ENCODE measurements at places on chromosomes 11 and 22.

DNA sequence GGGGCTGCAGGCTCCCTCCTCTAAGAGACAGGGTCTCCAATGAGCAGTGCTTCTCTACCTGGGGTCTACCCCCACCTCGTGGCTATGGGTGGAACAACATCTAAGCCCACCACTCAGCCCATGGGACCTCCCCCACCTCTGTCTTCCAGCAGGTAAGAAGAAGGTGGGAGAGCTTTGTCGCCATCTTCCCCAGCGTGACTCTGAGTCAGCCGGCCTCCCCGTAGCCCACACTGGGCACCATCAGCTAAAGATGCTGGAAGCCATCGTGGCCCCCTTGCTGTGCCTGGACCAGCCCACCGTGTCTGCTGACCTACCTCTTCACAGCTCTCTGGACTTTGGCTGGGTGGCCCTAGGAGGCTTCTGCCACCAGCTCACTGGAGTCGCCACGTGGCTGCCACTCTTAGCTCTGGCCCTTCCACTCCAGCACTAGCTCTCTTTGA lies 944 bp downstream of the C11orf86 start:
- no peak for DNase-seq

- no peak for DNase-seq
Observed at GRCh38 chr11:122093731-122094275, 22.2 kb downstream of the BLID start.

- peak; percentile 45 for DNase-seq
Observed at GRCh38 chr22:49972163-49973017, 11.8 kb downstream of the PIM3 start.

- DNase-seq: no peak
Observed at GRCh38 chr11:85184721-85185120, 442.4 kb downstream of the DLG2 start.

- no peak for DNase-seq
Observed at GRCh38 chr11:1351278-1351937, 38.3 kb upstream of the BRSK2 start.

DNA sequence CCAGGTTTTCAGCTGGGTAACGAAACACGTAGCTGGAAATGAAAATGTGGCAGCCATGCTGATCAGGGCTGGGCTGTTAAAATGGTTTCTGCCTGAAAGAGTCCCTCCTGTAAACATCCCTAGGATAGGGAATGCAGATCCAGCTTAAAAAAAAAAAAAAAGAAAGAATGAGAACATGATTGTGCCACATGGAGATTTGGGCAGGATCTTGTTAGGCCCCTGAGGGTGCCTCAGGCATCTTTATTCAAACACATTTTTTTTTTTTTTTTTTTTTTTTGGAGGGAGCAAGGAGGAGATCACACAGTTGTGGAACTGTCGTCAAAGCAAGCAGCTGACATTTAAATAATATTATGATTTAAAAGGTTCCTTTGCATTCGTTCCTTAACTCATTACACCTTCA lies 900.3 kb downstream of the OPCML start:
- no peak for DNase-seq

GRCh38 chr11:27701355-27702105 lies 1.3 kb upstream of the BDNF start:
- DNase-seq: peak; percentile 48

GRCh38 chr22:50170453-50171318 lies at the start of gene PANX2:
PANX2 (plus strand) TSS chr22:50170731; CDS start chr22:50170731, 0 bp downstream.
- DNase-seq: peak; percentile 34

DNA sequence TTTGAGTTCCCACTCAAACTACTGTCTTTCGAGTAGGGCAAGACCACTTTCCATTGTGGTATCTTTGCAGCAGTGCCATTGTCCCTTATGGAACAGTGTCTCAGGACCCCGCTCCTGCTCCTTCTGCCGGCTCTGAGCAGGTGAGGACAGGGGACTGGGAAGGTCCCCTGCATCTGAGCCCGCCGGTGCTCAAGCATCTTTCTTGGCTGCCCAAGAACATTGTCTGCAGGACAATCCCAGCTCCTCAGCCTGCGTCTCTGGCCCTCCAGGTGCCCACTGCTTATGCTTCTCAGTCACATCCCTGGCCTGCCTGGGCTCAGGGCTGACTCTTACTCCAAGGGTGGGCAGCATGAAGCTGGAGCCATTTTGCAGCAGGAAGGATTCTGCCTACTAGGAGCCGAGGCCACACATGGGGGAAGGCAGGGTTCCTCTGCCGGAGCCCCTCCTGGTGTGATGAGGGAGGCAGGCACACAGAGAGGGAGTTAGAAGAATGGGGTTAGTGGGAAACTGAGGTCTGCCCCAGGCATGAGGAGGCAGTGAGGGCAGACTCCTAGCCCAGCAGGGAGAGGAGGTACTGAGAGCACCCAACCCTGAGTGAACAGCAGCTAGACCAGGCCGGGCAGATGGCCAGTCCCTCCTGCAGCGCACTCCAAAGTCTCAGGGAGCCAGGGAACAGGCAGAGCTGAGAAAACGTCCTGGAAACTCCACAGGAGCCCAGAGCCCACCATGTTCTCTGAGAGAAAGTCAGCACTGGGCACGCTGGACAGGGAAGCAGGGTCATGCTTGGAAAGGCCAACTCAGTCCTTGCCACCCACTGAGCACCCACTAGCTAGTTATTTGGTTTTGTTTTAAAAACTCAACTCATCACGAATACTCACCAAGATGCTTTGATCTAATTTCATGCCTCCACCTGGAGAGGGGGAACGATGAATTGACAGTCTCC lies 7.5 kb upstream of the PPARA start:
- DNase-seq: peak; percentile 73

- DNase-seq: peak; percentile 61
Observed at GRCh38 chr11:62664405-62665074, 470 bp downstream of the C11orf98 start.

- peak; percentile 88 for DNase-seq
Observed at GRCh38 chr11:67545280-67545679, 22.0 kb upstream of the CABP2 start.

DNA sequence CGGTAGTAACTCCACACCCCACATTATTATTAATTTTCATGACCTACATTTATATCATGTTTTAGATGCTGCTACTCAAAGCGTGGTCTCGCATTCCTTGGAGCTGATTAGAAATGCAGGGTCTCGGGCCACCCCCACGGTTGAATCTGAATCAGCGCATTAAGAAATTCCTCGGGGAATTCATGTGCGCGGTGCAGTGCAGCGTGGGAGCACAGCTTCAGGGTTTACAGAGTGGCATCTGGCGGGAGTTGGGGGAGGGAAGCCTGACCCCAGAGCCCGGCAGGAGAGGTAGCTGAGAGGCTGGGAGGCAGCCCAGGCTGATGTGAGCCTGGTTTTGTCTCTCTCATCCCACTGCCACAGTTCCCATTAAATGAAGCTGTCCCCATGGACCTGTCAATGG lies 48.1 kb upstream of the DAGLA start:
- no peak for DNase-seq

DNA sequence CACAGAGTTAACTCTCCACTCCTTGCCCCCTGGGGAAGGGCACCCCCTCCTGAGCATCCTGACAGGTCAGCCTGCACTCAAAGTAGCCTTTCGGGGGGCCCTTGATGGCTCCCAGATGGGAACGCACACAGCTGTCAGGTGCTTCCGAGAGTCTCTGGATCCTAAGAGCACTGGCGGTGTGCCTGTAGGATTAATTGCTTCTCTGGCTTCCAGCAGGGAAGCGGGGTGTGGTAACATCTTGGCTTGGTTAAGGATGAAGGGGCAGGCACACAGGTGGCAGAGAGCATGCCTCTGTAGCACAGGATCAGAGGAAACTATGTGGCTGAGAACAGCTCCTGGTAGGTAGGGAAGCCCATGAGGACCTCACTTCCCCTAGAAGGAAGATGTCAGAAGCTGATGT lies 199.8 kb downstream of the MIAT start:
- DNase-seq: no peak

GRCh38 chr22:19199479-19199878 lies 20.9 kb upstream of the SLC25A1 start:
- DNase-seq: no peak

DNA sequence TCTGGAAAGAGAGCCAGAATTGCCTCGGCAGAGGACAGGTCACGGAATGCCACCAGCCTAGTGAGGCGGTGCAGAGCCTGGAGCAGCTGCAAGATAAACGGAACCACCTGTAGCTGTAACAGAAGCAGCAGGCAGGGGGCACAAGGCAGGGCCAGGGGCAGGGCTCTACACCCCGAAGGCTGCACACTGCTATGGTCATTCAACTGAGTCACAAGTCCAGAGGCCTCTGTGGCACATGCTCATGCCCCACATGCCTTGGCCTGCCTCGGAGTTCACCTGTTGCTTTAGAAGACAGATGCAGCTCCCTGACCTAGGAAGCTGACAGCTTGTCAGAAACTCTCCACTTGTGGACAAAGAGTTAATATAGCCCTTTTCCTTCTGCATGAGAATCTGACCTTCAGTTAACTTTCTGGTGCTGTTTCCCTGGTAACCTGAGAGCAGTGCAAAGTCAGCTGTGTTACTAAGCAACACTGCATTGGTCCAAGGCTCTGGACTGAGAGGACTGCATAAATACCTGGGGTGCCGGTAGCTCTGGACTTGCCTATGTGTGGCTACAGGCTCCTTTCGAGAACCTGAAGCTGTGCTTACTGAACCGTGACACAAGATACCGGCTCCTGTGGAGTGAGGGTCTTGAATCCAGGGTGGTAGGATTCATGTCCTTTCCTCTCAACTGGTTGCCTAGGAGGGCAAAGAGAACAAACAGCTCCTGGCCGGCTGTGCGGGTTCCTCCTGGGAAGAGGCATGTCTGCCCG lies 10.5 kb downstream of the COMMD9 start:
- peak; percentile 38 for DNase-seq

DNA sequence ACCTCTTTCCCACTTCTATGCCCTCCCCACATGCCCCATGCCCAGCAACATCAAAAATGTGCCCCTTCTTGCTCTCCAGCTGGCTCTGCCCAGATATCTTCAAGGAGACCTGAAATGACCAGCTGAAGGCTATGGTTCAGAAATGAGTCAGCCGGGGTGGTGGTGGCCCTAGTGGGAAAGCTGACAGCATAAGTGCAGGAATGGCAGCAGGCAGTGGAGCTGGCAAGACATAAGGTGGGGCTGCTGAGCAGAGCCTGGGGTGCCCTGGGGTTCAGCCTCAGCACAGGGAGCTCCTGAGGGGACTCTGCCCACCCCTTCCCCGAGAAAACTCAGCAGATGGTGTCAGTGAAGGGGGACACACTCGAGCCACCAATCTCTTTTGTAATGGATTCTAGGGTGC lies 593.4 kb downstream of the BUD13 start:
- DNase-seq: no peak

GRCh38 chr11:19777377-19778102 lies 64.9 kb downstream of the NAV2 start:
- no peak for DNase-seq

DNA sequence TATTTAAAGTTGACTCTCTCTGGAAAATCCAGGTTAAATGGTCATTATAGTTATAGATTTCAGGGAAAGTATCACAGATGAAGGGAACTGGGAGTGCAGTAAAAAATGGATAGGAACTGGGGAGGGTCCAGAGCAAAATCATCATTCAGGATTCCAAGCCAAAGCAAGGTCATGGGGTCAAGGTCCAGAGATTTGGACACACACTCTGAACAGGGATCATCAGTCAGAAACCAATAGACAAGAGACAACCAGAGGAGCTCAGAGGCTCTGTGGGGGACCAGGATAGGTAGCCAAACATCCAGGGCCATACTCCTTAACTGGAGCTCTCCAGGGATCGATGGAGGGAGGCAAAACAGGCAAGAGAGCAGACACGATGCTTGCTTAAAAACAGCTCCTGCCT lies 27.3 kb upstream of the PSMA1 start:
- DNase-seq: no peak

- no peak for DNase-seq
Observed at GRCh38 chr22:23745791-23746190, 5.1 kb downstream of the ZNF70 start.

DNA sequence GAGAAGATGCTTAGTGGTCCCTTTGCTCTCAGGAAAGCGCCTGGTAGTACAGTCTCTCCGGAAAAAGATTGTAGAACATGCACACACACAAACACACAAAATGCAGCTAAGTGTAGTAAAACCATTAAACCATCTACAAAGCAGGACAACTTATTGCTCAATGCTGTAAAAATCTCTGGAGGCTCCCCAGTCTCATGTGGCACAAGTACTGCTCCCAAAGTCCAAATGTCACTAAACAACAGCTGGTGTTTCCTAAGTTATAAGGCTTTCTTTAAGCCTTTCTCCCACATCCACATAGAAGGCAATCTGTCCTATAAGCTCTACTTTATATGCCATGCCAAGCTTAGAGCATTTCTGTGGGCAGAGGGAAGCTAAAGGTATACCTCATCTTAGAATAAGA lies 32.9 kb downstream of the CDON start:
- no peak for DNase-seq

- no peak for DNase-seq
Observed at GRCh38 chr11:18749681-18750319, 23.8 kb upstream of the IGSF22 start.

DNA sequence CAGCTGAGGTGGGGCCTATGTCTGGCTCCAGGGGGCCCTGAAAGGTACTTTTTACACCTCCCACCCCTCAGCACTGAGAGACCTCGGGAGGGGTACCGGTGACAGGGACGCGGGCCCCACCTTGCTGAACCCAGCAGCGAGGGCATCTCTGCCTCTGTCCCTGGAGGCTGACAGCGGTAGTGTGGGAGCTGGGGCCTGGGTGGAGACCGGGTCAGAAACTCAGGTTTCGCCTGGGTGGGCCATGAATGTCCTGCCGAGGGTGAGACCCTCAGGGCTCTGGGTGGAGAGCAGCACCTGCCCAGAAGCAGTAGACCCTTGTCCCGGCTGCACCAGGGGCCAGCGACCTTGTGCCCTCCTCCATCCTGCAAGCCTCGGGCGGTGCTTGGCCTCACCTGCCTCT lies 22.2 kb downstream of the PTDSS2 start:
- no peak for DNase-seq

DNA sequence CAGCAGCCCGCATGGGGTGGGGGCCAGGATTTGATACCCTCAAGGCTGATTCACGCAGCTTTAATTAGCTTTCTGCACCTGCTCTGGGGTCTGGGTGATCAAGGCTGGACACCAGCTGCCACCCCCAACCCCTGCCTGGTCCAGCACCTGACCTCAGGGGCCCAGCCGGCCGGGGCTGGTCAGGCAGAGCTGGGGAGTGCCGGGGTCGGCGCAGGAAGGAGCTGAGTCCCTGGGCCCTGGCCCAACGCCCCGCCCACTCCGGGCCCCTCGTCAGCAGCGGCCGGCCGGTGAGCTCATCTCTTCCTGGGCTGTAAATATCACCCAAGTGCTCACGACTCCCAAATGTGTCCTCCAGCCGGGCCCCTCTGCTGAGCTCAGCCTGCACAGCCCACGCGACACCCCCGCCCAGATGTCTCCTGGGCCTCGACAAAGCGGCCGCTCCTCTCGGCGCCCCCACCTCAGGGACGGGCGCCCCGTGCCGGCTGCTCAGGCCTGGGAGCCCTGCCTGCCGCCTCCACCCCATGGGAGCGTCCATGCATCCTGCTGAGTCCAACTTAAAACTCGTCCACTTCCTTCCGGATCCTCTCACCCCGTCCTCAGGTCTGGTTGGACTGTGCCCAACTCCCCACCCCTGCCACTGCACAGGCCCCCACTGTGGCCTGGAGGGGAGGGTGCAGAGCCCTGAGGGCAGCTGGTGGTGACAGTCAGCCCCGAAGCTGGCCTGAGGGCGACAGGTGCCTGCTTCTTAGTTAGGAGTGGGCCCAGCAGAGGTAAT lies 29.0 kb downstream of the RTN4R start:
- DNase-seq: no peak

GRCh38 chr22:30247561-30247960 lies 1.0 kb upstream of the LIF start:
- DNase-seq: no peak

Data from thyroid gland (tissue), 4 donors.